Endodermal cell (in vitro differentiated cells): ENCODE measurements at places on chromosomes 4 and X. TPM values are rescaled to one million over a fixed set of nuclear protein-coding genes. Genes with fewer than 3 reads are reported as not detected.

ZNF732 gene
- total RNA-seq, result 16.0 to 24.2 TPM (median 23.4 TPM) in 3 replicates

NFXL1 gene
- total RNA-seq, result 29.3 and 33.0 TPM in 2 replicates

MTNR1A gene
- 0.59 to 0.75 TPM (median 0.62 TPM) in 3 replicates for total RNA-seq

ZCCHC18 gene
- 2.3 and 2.5 TPM in 2 replicates for total RNA-seq

MMRN1 gene
- not detected in 3 replicates for total RNA-seq

ZNF81 gene
- total RNA-seq, result 4.9 to 16.1 TPM (median 9.8 TPM) in 3 replicates

CNOT6L gene
- 23.9 and 26.0 TPM in 2 replicates for total RNA-seq

DCAF12L2 gene
- 1.1 and 1.6 TPM in 2 replicates for total RNA-seq

GLOD5 gene
- total RNA-seq, result not detected in 3 replicates

P2RY10 gene
- 0.33 to 0.78 TPM in 2 of 3 replicates, not detected in the other for total RNA-seq

TLR10 gene
- not detected in 3 replicates for total RNA-seq

ARAP2 gene
- 2.2 and 3.0 TPM in 2 replicates for total RNA-seq
